ENCODE measurements at places on chromosomes 7 and 10. TPM values are rescaled to one million over a fixed set of nuclear protein-coding genes. Genes with fewer than 3 reads are reported as not detected.

ACSM6 gene
- not detected for total RNA-seq

SLC16A9 gene
- total RNA-seq = 5.7 TPM

WNT2 gene
- not detected for total RNA-seq

AGBL3 gene
- total RNA-seq = 1.7 TPM

SLC26A3 gene
- total RNA-seq = not detected
